Endothelial cell (in vitro differentiated cells): ENCODE measurements at places on chromosomes 2 and 18.

DNA sequence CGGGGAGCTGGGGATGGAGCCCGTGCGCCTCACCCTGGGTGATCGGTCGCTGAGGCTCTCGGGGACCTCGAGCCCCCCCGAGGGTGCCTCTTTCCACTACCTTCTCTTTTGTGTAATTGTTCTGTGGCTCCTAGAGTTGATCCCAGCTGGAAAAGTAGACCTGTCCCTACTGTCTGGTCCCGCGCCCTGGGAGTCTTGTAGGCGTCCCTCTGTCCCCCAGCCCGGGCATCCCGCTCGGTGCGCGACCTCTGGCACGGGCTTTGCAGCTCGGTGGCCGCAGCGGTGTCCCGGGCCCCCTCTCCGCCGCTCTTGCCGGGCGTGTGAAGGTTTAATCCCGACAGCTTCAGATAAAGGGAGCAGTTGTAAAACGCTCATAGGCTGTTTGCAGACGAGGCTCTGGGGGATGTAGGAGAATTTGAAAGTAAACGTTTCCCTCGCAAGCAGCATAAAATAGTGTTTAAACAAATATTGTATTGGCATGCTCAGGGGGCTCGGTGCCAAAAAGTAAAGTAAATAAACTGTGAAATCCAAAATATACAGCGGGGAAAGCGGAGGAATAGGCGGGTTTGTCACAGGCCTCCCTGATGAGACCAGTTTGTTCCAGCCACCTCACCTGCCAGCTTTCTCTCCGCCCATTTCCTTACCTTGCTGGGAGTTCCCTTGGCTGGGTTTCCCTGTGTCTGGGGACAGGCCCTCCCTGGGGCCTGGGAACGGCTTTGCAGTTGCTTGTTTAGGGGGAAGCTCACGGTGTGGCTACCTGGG, 1.9 kb downstream of the GLI2 start:
- DNase-seq, result no peak

GRCh38 chr2:172472446-172473033, 45.2 kb downstream of the ITGA6 start:
- no peak for DNase-seq

GRCh38 chr2:65598996-65599395, 166.6 kb upstream of the SPRED2 start:
- no peak for DNase-seq

GRCh38 chr2:46563186-46563585, 83.8 kb downstream of the TMEM247 start:
- no peak for DNase-seq

DNA sequence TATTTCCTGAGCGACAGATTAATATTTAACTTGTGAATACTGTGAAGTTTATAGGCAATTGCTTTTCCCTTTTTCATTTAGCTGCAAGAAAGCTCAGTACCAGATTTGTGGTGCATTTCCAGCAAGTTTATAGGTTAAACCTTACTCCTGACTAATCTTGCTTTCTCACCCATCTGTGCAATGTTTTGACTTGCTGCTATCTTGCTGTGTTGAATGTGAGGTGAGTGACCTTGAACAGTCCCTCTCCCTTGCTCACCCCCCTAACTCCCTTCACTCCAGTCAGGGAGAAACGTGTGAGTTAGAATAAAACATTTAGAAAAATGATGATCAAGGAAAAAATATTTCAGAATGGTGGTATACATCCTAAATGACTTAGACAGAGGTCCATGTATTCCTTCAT, 39.8 kb upstream of the PARD3B start:
- no peak for DNase-seq

GRCh38 chr2:177606636-177607035, 214.1 kb downstream of the AGPS start:
- DNase-seq, result no peak

- no peak for DNase-seq
Observed at GRCh38 chr2:223563462-223563861, 38.7 kb downstream of the SCG2 start.

GRCh38 chr2:161028581-161028980, 131.6 kb upstream of the TANK start:
- no peak for DNase-seq

DNA sequence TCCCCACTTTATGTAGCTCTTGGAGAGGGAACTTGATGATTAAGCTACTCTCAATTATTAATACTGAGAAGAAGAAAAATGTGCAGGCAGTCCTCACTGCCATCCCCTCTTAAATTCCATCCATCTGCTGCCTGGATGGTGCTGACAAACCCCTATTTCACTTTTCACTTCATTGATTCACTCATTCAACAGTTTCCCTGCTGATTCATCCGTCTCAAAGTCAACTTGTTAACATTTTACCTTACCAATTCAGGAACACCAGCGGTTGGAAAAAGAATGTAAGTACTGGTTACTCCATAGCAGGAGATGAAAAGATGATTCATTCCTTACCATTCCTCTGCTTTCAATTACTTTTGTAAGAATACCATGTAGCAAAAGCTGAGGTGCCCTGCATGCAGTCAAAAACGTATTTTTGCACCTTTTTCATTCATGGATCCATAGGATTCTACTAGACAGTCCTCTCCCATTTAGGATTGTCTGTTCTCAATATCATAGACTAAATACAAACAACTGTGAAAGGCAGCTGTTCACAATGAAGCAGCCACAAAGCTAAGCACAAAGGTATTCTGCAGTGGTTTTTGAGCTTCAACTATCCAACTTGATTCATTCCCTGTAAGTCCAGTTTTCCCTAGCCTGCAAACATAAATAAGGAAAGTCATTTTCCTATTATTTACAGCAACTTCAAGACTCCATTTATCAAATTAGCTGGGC, 262.0 kb downstream of the MREG start:
- no peak for DNase-seq

- no peak for DNase-seq
Observed at GRCh38 chr2:120897399-120897798, 161.7 kb downstream of the GLI2 start.

DNA sequence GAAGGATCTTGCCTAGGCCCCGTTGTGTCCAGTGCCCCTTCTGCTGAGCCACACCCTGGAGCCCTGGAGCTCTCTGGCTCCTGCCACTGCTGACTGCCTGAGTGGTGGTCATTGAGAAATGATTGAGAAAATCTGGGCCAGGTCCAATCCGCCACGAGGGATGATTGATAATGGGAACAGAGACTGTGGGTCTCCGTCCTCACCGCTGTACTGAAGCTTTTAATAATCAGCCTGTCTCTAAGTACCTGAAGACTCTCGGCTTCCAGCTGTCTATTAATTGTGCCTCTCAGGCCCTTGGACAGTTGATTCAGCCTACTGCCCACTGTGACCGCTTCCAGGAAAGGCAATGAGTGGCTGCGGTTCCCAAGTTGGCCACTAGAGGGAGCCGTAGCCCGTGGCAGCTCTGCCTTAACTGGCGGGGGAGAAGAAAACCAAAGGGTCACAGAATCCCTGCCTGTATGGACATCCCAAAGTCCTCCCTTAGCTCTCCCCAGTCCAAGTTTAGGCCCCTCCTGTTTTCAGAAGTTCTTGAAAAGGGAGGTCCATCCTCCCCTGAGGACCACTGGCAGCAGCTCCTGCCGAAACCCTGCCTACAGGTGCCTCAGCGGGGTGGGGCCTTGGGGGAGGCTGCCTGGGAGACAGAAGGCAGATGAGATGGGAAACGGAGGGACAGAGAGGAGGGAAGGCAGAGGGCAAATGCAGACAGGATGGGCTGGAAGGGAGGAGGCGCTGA, 213.6 kb downstream of the TNS1 start:
- peak; percentile 96 for DNase-seq

DNA sequence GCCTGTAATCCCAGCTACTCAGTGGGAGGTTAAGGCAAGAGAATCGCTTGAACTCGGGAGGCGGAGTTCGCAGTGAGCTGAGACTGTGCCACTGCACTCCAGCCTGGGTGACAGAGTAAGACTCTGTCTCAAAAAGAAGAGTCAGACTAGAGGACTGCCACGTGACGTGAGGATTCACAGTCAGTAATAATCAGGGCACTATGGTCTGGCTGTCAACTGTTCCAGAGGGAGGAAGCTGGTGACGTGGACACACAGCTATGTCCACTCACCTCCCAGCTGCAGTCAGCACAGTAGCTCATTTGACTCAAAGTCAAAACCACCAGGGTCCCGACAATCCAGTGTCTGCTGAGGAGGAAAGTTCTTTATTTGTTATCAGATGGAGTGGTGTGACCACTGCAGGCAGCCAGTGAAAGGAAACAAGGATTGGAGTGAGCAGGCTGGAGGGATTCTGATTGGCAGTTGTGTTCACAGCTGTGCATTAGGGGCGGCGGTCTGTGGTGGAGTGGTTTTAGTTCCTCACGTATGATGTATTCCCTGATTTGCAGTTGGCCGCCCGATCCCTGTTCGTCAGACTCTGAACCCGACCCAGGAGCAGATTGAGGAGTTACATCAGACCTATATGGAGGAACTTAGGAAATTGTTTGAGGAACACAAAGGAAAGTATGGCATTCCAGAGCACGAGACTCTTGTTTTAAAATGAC, 37.9 kb downstream of the MOGAT1 start:
- DNase-seq, result no peak

DNA sequence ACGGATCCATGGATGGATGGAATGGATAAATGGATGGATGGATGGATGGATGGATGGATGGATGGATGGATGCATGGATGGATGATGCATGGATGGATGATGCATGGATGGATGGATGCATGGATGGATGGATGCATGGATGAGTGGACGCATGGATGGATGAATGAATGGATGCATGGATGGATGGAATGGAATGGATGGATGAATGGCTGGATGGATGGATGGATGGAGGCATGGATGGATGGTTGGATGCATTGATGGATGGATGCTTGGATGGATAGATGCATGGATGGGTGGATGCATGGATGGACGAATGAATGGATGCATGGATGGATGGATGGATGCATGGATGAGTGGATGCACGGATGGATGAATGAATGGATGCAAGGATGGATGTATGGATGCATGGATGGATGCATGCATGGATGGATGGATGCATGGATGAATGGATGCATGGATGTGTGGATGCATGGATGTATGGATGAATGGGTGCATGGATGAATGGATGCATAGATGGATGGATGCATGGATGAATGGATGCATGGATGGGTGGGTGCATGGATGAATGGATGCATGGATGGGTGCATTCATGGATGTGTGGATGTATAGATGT, 209.2 kb downstream of the ALPK2 start:
- no peak for DNase-seq

DNA sequence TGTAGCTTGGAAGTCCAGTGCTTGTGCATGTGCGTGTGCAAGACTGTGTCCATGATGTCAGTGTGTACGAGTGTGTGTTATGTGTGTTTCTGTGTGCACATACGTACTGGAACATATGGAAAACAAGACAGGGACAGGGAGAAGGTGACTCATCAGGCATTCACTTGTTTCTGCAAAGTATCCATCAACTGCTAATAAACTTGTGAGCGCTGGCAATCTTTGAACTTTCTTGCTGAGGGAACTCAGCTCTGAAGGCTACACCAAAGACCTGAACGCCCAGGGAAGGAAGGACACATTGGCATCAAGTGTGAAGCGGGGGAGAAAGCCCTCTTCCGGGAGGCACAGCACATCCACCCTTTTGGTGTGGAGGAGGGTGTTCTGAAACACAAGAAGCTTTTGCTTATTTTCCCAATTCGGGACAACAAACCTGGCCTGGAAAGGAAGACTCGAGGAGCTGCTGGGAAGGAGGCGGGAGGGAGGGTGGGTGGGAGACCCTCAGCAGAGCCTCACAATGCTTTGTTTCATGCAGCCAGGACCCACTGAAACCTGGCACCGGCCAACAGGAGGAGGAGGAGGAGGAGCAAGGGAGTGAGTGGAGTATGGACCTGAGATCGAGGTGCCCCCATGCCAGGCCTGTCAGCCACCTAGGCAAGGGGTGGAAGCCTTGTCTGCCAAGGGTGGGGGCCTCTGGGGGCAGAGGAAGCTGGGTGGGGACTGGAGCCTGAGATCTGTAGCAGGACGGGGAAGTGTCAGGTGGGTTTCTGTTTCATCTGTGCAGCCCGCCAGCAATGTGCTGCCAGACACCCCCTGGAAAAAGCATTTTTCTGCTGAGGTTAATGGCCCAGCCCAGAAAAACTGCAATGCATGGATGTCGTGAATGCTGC, 26.8 kb downstream of the SMAD7 start:
- no peak for DNase-seq

GRCh38 chr18:62838475-62839098, 123.2 kb downstream of the PHLPP1 start:
- DNase-seq, result no peak

DNA sequence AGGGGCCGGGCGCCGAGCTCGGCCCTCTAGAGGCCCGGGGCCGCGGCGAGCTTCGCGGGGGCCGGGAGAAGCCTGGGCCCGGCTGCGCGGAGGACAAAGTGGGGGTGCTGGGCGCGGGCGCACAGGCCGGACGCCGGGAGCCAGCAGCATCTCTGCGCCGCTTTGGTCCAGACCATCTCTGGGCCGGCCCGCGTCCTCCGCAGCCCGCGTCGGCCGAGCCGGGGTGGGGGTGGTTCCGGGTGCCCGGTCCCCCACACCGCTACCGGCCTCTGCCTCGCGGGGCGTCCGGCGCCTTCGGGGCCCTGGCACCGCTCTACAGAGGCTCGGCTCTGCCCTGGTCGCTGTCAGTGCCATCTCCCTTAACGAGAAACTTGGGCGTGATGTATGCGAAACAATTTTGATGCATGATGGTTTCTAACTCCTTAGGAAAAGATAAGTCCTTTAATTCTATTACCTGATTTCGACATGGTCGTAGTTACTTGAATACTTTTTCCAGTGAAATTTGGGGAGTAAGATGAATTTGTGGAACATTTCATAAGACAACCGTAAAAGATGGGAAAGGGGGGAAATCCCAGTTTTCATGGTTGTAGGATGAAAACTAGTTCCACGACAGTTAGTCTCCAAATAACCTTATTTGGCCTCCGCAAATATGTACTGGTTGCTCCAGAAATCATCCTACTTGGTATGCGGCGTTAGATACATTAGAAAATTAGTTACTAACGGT, 562 bp downstream of the TWSG1 start:
- no peak for DNase-seq

DNA sequence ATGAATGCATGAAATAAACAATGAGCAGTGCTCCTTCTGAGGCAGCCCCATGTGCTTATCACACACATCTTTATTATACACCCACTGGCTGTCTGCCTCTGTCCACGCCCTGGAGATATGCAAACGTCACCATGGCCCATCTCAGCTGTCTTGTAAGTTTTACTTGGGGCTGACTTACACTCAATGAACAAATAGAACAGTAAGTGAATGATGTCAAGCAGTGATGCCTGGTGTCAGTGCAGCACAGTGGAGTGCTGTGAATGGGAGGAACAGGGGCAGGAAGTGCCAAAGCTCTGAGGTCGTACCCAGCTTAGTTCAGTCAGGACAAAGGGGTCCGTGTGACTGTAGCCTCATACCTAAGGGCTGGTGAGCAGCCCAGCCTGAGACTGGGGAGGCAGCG, 659.5 kb upstream of the HS6ST1 start:
- peak; percentile 44 for DNase-seq
